Vagina (tissue), 2 donors: ENCODE measurements at places on chromosomes 3 and 15.

DNA sequence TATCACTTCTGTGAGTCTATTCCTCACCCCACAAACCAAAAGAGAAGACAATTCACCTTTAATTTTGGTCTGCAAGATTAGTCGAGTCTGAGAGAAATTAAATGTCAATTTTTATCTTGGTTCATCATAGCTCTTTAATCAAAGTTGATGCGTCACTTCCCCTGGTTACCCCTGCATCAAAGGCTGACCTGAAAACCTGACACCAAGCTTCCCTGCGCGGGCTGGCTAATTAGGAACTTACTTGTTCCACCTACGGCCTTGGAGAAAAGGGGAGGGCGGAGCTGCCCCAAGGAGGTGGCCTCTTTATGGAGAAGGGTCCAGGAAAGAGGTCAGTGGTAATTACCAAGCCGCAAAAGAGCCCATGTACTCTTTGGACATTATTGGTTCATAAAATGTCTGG lies 218.4 kb downstream of the ARRDC4 start:
- DNase-seq = no peak

GRCh38 chr15:89783111-89783860 lies 7.2 kb downstream of the MESP2 start:
- DNase-seq = no peak

DNA sequence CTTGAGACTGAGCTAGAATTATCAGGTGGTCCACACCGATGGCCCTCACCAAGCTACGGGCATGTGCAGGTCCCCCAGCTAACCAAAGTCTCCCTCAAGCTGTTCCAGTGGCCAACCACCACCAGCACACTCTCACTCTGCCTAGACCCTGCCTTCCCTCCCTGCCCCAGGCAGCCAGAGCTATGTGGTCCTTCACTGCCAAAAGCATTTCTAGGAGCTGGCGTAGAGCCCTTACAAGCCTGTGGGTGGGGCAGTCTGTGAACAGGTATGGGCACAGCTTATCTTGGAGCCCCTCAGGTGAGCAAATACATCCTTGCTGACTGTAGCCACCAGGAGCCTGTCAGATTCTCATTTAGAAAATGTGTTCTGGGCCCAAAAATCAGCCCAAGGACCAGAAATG lies 159.8 kb upstream of the PPP2R3A start:
- DNase-seq = no peak

GRCh38 chr3:55906896-55907295 lies 419.8 kb upstream of the WNT5A start:
- DNase-seq = no peak

GRCh38 chr3:65950340-65951326 lies 88.1 kb downstream of the MAGI1 start:
- DNase-seq = no peak

GRCh38 chr3:86618706-86619105 lies 372.2 kb downstream of the VGLL3 start:
- no peak for DNase-seq

DNA sequence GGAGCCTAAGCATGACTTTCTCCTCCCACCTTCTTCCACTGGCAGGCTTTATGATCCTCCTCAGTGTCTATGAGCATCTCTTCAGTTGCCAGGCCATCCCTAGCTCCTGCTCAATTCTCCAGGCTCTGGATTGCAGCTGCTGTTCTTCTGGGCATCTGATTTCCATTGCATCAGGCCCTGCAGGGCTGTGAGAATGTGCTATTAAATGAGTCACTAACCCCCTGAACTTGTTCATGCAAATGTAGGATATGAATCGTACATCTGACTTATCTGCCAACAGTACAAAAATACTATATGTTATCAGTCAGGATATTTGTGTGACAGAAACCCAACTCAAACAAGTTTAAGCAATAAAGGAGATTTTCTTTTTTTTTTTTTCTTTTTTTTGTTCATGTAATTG lies 11.9 kb downstream of the GPR176 start:
- DNase-seq = no peak

GRCh38 chr15:51302480-51302879 lies 35.9 kb downstream of the CYP19A1 start:
- DNase-seq = no peak

DNA sequence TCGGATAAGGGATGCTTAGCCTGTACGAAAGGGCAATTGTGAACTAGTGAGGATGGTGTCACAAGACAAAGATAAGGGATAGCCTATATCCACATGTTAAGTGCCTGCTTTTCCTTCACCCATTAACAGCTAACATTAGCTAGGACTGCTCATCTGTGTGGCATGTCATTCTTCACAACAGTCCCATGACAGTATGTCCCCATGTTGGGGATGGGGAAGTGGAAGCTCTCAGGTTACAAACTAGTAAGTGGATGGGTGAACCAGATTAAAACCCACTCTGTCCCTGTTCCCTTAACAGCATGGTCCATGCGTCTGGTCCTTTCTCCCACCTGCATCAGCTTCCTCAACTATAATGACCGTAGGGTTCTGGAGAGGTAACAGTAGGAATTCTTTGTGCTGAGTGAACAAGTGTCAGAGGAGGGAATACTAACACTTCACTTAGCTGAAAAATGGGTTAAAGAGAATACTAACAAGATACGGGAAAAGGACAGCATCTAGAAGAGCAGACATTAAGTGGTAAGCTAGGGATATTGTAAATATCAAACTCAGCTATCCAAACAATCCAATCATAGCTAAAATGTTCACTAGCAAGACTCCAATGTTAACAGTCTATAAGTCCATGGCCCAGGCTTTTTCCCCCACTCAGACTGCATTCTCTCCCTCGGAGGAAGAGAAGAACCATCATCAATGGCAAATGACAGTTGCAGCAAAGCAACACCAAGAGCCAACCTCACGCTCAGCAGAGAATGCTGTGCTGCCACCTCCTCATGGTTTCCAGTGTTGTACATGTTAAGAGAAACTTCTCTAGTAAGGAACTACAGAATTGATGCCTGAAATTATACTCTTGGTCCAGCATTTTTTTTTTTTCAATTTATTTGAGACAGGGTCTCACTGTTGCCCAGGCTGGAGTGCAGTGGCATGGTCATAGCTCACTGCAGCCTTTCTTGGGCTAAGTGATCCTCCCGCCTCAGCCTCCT lies 5.0 kb downstream of the RPLP1 start:
- DNase-seq = no peak

- no peak for DNase-seq
Observed at GRCh38 chr3:122298239-122298638, 26.8 kb upstream of the CSTA start.

DNA sequence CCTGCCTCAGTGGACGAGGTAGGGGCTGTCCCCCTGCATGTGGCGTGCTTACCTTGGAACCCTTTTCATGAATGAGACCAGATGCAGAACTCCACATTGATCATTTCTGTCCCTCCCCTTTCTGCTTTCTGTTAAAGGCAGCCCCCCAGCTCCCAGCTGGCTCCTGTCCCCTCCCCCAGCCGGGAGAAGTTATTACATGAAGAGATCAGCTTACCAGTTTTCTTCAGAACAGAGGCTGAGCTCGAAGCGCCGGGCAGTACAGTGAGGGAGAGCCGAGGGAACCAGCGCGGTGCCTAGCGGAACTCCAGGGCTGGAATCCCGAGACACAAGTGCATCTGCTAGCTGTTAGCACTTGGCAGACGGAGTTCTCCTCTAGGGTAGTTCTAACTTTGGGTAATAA lies 263.3 kb upstream of the NR2E3 start:
- no peak for DNase-seq

DNA sequence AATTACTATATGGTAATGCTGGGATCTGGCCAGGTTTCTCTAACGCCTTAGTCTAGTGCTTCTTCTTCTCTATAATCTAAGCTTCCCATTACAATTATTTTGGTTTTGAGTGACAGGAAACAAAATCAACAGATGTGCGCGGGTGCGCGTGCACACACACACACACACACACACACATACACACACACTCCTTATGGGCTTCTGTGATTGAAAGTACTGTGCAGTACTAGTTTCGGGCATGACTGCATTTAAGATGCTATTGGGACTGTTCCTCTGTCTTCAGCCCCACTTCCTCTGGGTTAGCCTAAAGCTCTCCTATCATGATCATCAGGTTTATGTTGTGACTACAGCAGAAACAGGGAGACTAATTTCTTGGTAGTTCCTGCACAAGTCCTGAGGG lies 32.2 kb downstream of the EPHB1 start:
- no peak for DNase-seq

DNA sequence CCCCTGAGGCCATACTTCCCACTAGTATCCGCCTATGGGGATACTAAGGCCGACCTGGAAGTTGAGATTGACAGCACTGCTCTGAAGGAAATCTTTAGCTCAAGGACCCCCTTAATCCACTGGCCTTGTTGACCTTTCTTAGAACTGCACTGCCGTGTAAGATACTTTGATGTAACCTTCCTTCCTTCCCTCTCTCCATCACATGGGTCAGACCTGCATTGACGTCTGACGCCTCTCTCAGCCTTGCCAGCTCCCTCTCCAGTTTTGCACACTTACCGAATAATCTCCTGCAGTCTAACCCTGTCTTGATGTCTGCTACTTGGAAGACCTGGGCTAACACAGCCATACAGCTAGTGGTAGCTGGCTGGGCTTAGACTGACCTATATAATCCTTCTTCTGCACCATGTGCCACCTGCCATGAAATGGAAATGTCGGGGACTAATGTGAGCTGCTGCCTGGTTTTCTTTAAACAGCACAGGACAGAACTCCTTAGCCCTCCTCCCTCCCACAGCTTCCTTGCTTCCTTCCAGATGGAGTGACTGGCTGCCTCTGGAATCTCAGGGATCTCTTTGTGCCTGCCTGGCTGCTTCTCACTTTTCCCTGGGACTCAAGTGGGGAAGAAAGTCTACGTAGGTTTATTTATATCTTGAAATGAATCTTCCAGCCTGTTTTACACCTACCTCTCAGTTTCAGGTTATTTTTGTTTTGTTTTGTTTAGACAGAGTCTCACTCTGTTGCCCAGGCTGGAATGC lies 39.2 kb upstream of the HERC1 start:
- DNase-seq = no peak

GRCh38 chr3:111284503-111285183 lies 213.0 kb downstream of the NECTIN3 start:
- no peak for DNase-seq

DNA sequence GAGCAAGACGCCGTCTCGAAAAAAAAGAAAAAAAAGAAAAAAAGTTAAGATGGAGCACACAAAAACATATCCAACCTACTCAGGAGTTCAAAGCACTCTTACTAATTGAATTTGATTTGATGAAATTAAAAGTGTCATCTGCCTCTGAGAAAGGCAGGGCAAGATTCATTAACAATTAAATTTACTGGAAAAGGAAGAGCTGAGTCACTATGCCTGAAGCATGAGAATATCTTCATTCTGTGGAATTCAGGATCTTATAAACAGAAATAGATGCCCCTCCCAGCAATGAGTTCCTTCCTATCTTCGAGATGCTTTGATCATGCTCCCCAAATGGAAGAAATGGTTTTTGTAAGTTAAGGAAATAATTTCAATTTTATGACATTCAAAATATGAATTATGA lies 61.0 kb upstream of the ST3GAL6 start:
- no peak for DNase-seq

- DNase-seq = no peak
Observed at GRCh38 chr3:101081999-101082398, 88.8 kb upstream of the ABI3BP start.

GRCh38 chr15:77013776-77014131 lies 18.8 kb downstream of the PSTPIP1 start:
- DNase-seq = no peak

- DNase-seq = no peak
Observed at GRCh38 chr15:62426387-62426956, 261.4 kb upstream of the C2CD4B start.

- DNase-seq = no peak
Observed at GRCh38 chr3:41035456-41036022, 163.8 kb upstream of the CTNNB1 start.

DNA sequence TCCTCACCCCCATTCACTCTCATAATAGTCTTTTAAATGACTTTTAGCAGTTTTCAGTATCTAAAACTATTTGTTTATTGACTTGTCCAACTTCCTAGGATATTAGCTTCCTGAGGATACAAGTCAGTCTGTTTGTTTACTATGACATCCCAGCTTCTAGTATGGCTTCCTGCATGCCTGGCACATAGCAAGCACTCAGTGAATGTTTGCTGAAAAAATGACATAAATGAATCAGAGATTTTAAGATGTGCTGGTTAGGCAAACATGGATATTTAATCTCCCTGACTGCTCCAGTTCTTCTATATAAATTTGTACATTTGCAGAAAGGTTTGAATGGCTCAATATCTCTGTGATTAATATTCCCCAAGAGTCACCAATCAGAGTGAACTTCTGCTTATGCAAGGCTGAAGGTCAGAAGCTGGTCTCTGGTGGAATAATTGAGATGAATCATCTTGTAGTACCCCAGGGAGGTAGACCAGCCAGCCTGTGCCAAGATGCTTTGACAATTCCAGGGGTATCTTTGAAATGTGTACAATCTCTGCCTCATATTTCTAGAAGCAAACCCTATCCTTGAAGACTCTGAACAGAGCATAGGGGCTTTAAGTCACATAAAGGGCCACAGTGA lies 219.0 kb upstream of the LMCD1 start:
- no peak for DNase-seq

DNA sequence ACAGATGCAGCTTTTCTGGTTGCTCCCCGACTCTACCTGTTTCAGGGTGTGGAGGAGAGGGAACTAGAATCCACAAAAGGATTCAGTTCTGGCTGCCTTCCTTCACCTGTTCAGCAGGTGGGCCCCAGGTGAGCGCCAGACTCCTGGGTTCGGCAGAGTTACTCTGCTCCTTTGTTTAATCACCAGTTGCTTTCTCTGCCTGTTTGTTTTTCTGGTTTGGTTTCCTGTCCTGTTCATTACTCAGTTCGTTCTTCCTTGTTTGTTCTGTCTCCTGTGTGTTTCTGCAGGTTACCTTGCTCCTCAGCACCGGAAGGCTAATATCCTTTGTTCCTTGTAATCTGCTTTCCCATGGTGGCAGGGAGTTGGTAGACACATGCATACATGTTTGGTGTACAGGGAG lies 508.5 kb upstream of the ATP11B start:
- no peak for DNase-seq
